Naive thymus-derived CD4-positive, alpha-beta T cell (primary cell): ENCODE measurements at places on chromosomes 7 and 10. TPM values are rescaled to one million over a fixed set of nuclear protein-coding genes. Genes with fewer than 3 reads are reported as not detected.

DNA sequence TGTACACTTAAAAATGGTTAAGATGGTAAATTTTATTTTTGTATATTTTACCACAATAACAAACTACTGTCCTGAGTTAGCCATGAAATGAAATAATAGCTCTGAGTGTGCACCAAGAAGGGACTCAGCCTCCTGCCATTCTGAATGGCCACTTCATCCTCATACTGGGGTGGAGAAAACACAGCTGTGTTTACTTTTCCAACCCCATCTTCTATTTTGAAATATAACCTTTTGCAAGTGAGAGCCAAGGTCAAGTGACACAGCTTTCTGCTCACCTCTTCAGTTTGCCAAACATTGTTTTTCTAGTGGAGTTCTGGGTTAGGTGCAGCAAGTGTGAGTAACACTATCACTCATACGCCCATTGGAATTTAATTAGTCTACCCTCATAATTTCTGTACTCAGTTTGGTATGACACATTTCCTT is 107.4 kb upstream of the GLCCI1 start:
- DNase-seq: no peak

ELFN1 gene
- not detected for total RNA-seq

DNA sequence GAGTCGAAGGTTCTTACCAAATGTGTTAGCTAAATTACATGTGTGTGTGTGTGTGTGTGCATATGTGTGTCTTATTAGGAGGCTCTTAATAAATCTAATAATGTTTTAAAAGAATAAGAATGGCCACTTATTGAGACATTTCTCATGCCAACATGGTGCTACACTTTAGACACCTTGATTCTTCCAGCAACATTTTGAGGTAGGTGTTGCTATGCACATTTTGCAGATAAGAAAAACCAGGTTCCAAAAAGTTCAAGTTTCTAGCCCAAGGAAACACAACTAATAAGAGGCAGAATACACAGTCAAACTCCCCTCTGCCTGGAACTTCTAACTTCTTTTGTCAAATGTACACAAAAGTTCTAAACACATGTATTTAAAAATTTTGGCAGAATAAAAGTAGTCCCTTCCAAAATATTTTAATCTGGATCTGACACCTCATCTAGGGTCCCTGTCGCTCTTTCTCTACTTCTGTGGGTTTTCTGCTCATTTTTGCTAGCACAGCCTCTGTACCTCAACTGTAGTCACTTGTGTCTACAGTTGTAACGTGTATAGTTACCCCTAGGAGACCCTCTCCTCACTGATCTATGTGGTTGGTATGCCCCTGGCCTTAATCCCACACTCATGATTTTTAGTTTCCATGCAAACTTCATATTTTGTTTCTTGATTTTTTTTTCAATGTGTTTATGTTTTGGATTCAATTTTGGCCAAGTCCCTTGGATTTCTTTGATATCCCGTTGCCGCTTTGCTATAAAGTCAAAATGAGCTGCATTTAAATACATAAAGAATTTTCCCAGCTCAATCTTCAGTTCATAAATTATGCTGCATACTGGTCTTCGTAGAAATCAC is 4.3 kb downstream of the ANKRD1 start:
- DNase-seq: no peak

CLDN4 gene
- not detected in 2 replicates for total RNA-seq

GRCh38 chr7:135372222-135372621 is 137.7 kb downstream of the CNOT4 start:
- DNase-seq: no peak

GRCh38 chr10:103881416-103882284 is 26.3 kb upstream of the SH3PXD2A start:
- no peak for DNase-seq

- no peak for DNase-seq
Measured at GRCh38 chr10:50846753-50847152, 38.7 kb downstream of the A1CF start.

DNA sequence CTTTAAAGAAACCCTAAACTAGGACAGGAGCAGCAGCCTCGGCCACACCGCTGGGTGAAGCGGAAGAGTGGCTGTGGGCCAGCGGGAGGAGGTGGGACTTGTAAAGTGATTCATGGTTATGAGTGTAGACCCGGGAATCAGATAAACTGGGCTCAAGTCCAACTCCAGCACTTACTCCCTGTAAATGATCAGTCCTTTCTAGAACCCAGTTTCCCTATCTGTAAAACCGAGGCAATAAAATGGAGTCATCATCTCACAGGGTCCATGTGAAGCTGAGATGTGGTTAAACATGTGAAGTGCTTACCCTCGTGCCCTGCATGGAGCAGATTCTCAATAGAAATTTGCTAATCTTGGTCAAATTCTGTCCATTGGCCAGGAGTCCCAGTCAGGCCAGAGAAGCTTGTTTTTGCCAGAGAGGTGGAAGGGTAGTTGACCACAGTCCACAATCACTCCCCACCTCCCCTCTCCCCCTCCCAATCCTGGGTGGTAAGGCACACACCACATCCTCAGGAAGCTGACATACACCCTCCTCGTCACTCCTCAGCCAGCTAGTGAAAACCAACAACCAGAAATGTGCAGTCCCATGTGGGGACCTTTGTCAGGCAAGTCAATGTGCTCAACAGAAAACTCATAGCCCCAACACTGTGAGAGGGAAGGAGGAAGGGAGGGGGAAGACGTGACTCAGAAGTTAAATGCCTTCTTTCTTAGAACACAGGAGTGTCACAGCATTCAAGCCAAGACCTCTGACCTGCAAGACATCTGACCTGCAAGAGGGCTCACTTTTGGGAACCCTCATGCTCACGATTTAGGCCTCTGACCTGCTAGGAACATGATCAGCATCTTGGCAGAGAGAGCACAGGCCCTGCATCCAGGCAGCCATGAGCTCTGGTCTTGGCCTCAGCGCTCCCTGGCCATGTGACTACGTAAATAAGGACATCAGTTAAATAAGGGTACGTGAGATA is 145.1 kb downstream of the PLXNA4 start:
- DNase-seq: peak; percentile 65

GRCh38 chr10:77641788-77642397 is 4.3 kb upstream of the KCNMA1 start:
- peak; percentile 25 for DNase-seq

DNA sequence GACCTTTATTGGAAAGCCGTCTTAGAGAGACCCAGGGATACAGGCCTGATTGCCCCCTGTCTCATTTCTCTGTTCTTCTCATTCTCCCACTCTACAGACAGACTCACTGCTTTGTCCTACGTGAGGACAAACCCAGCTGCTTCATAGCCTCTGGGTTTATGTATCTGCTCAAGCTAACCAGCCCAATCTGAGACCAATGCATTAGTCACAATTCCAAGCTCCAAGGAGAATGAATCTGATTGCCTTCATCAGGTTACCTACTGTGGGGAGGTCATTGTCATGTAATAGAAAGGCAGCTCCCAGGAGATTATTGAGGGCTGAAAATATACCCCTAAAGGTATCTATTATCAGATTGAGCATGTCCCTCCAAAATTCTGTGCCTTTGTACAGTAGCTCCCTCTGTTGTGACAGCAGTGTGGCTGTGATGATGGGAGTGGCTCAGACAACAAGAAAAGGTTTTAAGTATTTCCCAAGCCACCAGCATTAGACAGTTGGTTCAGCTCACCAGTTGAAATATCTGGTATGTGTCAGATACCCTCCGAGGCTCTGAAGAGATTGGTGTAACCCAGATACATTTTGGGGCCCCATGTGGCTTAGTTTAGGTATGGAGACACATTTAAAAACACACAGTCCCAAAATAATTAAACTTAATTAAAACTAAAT is 123.1 kb upstream of the EEPD1 start:
- DNase-seq: no peak

- DNase-seq: no peak
Measured at GRCh38 chr10:67959839-67960476, 75.5 kb downstream of the SIRT1 start.

- DNase-seq: peak; percentile 53
Measured at GRCh38 chr7:140810830-140811556, 113.7 kb downstream of the BRAF start.

PON3 gene
- not detected in 2 replicates for total RNA-seq

DNA sequence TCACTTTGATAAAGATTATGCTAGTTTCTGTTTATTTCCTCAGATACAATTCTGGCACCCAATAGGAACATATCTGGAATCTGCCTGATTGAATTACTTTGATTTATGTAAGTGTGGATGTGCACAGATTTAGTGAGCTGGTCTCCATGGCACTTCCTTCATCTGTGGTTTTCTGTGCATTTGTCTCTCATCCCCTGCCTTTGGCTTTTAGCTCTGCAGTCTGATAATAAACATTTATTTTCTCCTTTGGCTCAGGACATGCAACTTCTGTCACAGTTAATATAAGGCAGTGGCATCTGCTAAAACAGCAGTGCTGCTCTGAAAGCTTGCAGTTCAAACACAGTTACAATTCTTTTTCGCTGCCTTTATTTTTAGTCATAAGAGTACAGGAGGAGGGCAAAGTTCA is 273.7 kb upstream of the CHRM2 start:
- DNase-seq: no peak

DNA sequence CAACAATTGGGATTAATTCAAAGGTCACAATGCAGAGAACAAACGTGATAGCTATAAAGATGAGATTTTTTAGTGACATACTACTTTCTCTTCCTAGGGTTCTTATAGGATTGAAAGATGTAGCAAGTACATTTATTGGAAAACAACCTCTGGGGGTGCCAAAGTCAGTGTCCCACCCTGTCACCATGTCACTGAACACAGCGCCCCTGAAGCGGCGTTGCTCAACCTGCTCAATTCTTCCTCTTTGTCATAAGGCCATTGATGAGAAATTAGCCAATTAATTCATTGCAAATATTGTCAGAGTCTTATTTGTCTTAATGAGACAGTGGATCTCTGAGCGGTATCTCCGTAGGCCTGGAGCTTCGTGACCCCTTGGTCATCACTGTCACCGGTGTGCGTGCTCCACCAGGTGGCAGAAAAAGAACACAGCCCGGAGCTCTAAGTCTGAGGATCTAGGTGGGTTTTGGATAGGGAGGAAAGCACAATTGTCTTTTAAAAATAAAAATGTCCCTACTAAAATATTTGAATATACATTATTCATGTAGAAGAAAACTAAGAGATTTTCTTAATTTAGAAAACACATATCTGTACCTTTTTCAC is 362.6 kb downstream of the PAXIP1 start:
- no peak for DNase-seq

NRG3 gene
- not detected in 2 replicates for total RNA-seq

CREB5 gene
- 0.22 TPM for total RNA-seq

GNAT3 gene
- not detected in 2 replicates for total RNA-seq

DNA sequence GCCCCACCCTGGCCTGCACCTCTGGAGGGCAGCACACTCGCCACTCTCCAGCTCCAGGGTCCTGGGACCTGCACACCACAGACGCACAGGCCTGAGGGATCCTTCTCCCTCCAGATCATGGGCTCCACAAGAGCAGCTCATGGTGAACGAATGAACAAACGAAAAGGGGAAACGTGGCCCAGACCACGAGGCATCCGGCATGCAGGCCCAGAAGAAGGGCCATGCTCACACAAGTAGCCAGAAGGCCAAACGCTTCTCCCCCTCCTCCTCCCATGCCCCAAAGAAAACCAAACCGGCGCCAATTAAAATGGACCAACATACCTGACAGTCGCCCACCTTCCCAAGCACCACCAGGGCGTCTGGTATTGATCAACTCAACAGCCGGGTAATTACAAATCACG is 30.4 kb downstream of the MAD1L1 start:
- DNase-seq: no peak

GRCh38 chr7:129561677-129562359 is 49.7 kb upstream of the NRF1 start:
- no peak for DNase-seq

SEMA3C gene
- 1.3 TPM for total RNA-seq

NODAL gene
- not detected in 2 replicates for total RNA-seq

DNA sequence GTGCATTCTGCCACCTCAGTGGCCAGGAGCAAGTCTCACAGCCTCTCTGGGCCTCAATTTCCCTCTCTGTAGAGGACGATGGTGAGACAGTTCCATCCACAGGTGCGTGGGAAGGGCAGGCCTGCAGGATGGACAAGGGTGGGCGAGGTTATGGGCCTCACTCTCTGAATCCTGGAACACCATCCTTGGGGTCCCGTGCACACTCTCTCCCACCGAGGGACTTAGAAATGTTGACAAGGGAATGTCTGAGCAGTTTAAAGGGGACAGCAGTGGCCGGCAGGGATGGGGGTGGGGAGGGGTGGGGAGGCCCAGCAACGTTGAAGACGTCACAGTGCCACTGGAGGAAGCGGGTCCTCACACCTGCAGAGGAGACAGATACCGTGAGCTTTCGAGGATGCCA is 111.5 kb downstream of the FOXL3 start:
- DNase-seq: no peak

KCNMA1 gene
- total RNA-seq: 0.10 TPM in 1 of 2 replicates, not detected in the other

SAP25 gene
- 29.1 and 31.5 TPM in 2 replicates for total RNA-seq

TRIM50 gene
- not detected for total RNA-seq
